Anterior cingulate cortex (tissue), 58 donors: ENCODE measurements at places on chromosomes 11 and 22.

DNA sequence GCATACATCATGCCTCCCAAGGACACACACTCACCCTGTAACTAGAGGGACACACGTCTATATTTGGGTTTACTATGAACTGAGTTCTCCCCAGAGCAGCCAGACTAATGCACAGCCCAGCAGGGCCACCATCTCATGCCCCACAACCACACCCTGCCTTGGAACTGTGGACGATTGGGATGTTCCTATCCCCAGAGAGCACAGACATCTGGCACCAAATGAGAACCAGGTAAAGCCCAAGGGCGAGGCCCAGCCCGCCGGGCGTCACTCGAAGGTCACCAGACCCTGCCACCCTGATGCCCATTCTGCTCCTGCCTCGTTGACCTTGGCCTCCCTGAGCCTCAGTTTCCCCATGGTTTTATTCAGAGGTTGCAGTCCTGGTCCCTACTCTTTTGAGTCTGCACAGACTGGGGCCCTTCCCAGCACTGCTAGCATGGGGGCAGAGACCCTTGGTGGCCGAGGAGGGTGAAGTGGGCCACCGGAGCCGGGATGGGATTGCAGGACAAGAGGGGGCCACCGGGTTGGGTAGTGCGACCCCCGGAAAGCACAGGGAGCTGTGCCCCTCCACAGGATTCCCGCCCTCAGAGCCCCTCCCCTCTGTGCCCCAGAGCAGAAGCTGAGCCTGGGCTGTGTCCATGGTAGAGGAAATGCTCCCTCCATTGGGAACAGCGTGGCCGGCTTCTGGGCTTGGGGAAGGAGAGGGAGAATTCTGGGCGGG lies 56.8 kb downstream of the IGLL5 start:
- no peak for DNase-seq

- DNase-seq, result no peak
Observed at GRCh38 chr11:125802387-125802786, 14.5 kb downstream of the PATE3 start.

- DNase-seq, result no peak
Observed at GRCh38 chr11:2810411-2811205, 75.0 kb downstream of the CDKN1C start.

GRCh38 chr11:115912484-115912945 lies 408.3 kb upstream of the CADM1 start:
- DNase-seq, result no peak

DNA sequence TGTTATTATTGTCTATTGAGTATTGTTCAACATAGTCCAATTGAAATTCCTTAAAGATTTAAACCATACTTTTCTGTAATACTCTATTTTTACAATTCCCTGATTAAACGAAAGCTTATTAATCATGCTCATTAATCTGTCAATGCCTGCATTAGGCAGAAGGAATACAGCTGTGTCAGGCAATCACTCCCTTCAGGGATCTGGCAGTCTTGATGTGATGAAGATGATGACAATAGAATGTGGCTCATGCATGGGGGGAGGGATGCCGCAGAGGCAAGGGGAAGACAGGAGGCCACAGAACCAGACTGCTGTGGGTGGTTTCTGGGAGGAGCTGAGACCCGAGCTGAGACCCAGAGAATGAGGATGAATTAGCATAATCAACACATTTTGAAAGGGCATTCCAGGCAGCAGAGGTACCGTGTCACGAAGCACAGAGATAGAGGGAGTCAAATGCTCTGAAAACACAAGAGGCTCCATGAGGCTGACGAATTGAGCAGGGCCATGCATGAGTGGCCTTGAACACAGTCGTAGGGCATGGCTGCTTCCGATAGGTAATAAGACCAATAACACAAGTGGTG lies 1075.5 kb downstream of the OPCML start:
- DNase-seq, result no peak

DNA sequence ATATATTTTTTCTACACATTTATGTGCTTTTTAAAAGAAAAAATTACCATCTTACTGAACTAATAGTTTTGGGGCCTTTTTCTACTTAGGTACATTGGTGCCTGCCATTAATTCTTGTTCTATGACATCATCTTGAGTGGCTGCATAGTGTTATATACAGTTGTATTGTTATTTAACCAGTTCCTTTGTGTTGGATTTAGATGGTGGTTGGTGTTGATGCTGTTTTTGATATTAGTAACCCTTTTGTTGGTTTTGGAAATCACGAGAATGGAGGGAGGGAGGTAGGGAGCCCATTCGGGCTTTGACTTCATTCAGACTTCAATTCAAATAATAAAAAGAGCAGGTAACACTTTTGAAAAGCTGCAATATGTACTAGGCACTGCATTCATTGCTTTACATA lies 15.4 kb upstream of the C11orf96 start:
- no peak for DNase-seq

DNA sequence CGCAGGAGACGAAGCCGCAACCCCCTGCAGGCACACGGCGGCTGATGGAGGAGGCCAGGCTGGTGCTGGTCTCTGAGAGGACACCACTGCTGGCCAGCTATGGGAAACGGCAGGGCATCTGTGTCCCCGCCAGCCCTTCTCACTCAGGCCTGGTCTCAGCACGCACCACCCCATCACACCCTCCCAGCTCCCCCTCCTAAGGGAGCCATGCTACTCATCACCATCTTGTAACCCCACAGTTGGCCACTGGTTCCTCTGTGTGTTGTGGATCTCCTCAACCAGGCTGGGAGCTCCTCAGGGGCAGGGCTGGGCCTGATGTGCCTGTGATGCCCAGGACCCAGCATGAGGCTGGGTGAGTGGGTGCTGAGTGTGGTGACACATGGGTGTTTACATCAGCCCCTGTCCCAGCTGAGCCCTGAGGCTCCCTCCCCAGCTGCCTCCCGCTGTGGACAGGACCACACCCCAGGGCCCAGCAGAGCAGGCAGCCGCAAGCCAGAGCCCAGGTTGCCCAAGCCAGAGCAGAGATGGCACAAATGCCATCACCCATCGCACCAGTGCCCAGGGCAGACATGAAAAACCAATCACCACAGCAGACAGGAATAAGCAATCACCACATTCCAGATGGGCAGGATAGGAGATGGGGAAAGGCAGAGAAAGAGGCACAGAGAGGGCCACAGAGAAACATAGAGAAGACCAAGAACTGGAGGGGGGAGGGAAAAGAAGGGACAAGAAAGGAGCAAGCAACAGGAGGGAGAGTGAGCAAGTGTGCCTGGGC lies 8.2 kb downstream of the ARVCF start:
- DNase-seq, result no peak

DNA sequence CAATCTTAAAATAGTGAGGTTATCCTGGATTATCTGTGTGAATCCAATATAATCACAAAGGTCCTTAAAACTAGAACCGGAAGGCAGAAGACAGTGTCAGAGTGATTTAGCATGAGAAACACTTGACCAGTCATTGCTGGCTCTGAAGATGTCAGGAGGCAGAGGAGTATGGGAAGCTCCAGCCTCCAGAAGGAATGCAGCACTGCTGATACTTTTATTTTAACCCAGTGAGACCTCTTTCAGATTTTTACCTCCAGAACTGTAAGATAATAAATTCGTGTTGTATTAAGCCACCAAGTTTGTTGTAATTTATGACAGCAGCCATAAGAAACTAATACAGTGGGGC lies 134.4 kb upstream of the ZC3H12C start:
- DNase-seq, result no peak

DNA sequence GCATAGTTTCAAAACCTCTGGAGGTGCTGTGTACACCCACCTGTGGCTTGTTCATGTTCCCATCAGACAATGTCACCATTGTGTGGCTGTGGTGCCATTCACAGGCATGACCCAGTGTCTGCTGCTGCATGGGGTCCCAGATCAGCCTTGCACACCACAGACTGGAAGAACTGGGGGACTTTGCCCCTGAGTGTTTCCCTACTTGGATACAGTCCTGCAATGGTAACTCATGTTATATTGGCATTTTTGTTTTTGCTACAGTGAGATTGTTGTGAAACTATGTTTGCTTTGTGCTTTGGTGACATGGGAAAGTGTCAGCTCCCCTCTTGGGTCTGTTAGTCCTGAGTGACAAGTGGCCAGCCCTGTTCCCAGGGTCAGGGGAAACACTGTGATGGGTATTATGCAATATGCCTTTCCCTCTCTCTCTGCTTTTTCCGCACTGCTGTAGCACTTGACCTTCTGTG lies 108.8 kb downstream of the NAV2 start:
- no peak for DNase-seq

DNA sequence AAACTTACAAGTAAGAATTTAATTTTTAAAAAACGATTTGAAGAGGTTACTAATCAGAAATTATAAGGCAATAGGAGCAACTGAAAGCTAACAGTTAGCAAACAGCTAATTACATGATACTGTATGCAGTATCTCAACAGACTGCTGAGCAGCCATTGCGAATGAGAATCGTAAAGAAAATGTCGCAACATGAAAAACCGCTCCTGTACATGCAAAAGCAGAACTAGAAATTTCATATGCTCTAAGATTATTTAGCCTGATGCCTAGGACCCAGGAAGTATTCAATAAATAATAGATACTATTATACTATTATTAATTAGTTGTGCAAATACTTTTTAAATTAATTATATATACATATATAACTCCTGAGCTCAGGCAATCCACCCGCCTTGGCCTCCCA lies 48.7 kb upstream of the EP300 start:
- DNase-seq, result no peak

- DNase-seq, result no peak
Observed at GRCh38 chr22:19750507-19751490, 9.8 kb upstream of the TBX1 start.

DNA sequence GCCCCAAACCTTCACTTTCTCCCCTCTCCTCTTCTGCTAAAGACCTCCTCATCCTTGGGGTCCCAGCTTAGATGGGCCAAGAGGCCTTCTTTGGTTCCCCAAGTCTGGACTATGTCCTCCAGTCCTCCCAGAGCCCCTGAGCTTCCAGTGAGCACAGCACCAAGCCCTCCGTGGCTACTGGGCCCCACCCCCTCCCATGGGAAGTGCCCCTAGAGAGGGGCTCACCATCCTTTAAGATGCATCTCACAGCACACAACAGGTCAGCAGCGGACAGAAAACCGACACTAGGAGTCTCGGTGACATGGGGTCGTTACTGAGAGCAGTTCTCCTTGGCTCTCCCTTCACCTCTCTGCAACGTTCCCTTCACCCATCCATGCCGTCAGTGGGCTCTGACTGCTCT lies 2.7 kb downstream of the LRRC32 start:
- DNase-seq, result no peak

DNA sequence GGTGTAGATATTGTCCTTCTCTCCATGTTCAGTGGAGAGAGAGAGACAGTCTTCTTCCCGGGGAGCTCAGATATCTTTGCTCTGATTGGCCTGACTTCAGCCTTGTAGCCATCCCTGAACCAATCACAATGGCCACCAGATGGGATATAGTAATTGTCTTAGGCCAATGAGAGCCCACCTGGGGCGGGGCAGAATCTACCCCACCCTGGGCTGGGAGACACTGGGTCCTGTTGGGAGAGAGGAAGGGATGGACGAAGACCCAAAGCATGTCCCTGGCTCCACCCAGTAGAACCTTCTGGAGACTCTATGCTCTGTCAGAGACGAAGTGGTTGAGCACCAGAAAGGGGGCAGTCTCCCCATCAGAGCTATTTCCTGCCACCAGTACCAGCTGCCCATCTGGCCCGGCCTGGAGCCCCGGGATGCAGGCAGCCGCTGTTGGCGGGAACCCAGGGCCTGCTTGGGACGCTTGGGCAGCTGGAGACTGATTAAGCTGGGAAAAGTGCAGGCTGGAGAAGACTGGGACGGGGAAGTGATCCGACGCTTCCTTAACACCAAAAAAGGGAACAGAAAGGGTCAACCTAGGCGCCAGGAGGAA lies 31.6 kb upstream of the CBX7 start:
- no peak for DNase-seq

DNA sequence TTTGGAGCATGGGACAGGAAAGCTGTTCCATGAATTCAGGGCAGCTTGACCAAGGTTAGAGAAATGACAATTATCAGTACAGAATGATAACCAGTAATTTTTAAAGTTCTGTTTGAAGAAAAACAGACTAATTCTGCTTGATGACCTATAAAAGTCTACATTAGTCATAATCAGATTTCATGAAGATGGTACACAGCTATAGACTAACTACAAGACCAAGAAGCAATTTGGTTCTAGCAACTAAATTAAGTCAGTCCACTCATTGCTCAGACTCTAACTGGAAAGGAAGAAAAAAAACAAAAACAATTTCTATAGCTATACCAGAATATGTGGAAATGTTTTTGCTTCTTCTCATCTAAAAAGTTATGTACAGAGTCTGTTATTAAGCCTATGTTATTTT lies 24.9 kb downstream of the MRTFA start:
- DNase-seq, result no peak

DNA sequence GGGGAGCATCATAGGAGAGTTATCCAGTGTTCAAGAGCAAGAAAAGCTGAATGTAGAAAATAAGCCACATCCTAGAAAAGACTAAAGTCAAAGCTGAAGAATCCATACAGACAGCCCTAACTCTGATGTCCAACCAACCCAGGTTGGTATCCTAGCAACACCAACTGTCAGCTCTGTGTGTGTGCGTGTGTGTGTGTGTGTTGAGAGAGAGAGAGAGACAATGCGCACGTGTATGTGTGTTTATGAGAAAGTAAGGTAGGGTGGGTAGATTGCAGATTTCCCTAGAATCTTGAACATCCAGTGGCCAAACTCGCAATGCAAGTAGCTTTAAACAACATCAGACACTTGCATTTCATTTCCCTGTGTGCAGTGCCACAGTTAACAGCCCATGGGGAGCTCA lies 274.9 kb downstream of the FAM181B start:
- DNase-seq, result no peak

GRCh38 chr11:46357483-46357936 lies 10.2 kb downstream of the DGKZ start:
- no peak for DNase-seq

DNA sequence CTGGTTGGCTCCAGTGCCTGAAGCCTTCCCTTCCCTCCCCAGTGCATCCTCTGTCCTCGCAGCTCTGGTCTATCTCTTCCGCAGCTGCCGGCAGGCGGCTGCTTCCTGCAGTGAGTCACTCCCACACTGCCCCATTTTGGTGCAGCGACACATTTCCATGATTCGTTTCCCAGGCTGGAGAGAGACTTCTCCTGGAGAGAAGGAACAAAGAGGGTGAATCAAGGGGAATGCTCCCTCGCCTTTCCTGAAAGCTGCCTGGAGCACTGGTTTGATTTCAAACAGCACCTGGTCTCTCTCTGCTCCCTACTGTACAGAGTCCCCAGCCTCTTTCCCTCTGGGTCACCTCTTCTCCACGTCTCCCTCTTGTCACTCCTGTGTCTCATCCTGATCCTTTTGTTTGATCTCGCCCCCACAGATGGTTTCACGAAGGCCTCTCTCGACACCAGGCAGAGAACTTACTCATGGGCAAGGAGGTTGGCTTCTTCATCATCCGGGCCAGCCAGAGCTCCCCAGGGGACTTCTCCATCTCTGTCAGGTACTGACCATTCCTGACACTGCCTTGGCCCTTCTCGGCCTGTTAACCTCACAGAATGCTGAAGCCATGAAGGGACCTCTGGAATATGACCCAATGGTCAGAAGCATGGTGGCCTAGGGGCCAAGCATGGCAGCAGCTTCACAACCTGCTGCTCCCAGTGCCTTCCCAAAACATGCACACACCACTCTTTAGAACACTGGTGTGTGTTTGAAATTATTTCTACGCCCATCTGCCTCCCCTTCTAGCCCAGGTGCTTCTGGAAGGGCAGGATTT lies at the start of gene TMA7B:
TSS of gene TMA7B (plus strand) at position 758 of the 808 bp plus-strand sequence. CDS start 3,978 bp downstream, outside the sequence.
- DNase-seq, result peak; percentile 41

- DNase-seq, result no peak
Observed at GRCh38 chr11:26473216-26474194, 98.6 kb downstream of the MUC15 start.
